ENCODE measurements at places on chromosomes 7 and 10.

GRCh38 chr7:112959276-112959675, 127.4 kb downstream of the GPR85 start:
- DNase-seq, result no peak

DNA sequence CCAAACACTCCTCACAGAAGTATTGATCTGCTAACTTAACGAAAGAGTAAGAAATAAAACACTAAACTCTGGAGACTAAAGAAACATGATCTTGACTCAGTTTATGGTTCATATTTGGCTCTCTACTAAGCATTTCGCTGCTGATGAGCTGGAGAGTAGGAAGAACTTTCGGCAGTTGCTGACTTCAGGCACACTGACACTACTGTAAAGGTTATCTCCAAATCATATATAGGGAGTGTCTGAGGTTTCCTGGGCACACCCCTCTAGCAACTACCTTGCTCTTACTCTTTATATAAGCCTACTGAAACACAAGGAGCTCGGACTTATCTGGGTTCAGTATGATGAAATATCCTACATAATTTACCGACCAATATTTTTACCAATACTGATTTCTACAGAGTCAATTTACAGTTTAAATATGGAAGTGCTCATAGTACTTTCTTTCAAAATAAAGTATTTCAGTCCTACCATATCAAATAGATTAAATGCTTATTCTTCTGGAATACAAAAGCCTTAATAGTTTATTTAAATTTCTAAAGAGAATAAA, 39.5 kb downstream of the ERCC6 start:
- DNase-seq, result no peak

DNA sequence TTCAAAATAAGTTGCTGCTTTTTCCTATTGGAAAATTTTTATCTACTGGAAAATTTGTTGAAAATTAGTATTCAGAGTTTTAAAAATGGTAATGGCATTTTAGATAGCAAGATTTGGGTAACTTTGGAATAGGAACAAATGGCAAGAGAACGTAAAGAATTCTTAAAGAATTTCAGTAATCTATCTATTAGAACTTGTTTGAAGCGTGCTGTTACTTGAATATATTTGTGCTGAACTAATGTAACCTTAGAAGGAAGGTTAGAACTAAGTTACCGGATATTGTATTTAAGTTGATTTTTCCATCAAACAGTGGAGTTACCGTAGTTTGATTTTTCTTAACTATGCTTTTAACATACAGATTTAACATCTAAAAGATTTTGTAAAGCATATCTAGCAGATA, 25.9 kb downstream of the SEPTIN7 start:
- no peak for DNase-seq

GRCh38 chr7:87231711-87232110, 12.2 kb upstream of the TMEM243 start:
- no peak for DNase-seq

GRCh38 chr7:92835261-92835850, 1.0 kb downstream of the CDK6 start:
- peak; percentile 34 for DNase-seq

DNA sequence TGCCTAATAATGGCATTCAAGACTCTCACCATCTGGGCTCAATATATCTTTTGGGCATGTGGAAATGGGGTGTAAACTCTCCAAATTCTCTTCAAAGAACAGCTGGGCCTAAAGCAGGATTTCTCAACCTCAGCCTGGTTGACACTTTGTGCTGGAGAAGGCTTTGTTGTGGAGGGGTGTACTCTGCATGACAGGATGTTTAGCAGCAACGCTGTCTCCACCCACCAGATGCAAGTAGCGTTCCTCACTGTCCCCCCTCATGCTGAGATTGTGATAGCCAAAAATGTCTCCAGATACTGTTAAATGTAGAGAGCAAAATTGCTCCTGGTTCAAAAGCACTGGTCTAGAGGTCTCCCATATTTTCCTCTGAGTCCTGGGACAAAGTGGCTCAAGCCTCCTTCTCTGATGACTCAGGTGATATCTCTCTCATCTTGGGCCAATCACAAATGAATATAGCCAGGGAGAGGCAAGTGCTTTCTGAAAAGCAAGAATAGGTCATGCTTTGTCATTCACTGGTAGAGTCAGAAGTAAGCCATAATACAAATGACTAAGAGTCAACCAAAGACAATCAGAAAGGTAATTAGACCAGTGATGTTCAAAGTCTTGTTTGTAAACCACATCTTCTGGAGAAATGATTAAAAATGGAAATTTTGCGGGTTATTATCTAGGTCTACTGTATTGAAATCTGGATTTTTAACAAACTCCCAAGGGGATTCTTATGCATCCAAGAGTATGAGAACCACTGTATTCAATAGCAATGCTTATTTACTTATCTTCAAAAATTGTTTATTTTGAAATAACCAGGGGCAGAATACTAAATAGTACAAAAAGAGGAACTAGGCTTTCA, 330.8 kb downstream of the PTEN start:
- DNase-seq, result peak; percentile 41

DNA sequence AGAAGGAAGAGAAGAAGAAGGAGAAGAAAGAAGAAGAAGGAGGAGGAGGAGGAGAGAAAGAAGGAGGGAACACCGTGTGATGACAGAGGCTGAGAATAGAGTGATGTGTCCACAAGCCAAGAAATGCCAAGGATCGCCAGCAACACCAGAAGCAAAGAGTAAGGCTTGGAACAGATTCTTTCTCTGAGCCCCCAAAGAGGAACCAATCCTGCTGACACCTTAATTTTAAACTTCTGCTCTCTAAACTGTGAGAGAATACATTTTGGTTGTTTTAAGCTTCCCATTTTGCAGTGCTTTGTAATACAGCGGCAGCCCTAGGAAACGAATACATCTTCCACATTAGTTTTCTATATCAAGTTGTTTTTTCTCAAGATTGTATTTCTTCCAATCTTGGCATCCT, 13.9 kb upstream of the WNT8B start:
- DNase-seq, result no peak

DNA sequence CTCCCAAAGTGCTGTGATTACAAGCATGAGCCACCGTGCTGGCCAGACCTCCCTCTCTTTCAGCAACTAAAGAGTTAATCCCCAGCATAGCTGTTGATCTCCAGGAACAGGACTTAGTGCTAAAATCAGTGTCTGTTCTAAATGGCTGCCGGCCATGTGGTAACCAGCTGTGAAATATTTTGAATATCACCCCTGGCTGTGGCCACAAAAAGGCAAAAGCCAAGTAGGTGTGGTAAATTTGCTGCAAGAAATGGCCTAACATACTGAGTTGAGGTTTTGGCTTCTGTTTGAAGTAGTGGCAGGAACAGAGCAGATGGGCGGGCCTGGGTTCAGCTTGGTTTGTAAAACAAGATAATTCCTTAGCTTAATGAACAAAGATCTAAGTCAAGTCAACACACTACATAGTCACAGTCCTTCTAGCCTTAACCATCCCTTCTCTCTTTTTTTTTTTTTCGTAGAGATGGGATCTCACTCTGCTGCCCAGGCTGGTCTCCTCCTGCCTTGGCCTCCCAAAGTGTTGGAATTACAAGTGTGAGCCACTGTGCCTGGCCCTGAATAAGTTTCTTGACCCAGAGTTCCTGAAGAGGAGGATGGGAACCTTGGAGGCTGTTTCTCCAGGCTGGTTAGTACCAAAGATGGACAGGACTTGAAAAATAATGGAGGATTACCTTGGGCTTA, 22.7 kb upstream of the AGFG2 start:
- peak; percentile 45 for DNase-seq

- no peak for DNase-seq
Observed at GRCh38 chr7:137306748-137307147, 36.8 kb downstream of the PTN start.

DNA sequence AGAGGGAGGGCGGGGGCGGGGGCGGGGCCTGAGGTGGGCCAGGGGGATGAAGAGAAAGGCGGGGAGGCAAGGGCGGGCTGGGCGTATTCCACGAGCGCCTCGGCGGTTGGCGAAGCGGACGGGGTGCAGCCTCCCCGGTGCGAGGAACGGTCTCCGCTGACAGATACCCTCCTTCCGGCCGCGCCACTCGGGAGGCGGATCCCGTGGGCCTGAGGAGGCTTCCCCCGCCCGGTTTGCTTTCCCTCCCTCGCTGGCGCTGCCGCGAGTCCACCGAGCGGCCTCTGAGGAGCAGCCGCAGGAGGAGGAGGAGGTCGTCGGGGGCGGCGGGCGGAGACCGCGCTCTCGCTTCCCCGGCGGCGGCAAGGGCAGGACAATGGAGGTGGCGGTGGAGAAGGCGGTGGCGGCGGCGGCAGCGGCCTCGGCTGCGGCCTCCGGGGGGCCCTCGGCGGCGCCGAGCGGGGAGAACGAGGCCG, at the start of gene TRIM24:
Gene TRIM24 (plus strand): TSS at position 84 of the 473 bp plus-strand sequence. CDS start 290 bp downstream, at position 374.
- DNase-seq, result no peak

GRCh38 chr7:142910481-142910880, 23.1 kb downstream of the TRPV5 start:
- DNase-seq, result no peak

DNA sequence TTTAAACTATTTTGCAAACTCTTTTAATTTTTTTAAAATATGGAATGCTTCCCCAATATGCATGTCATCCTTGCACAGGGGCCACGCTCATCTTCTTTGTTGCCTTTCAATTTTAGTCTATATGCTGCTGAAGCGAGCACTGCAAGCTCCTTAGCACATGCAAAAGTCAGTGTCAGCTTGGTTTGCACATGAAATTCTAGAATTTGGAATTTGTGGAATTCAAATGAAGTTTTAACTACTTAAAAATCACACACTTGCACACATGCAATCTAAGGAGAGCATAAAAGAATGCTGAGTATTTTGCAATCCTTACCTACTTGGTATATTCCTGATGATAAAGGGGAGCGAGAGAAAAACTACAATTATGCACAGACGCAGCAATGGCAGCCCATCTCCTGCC, 78.3 kb upstream of the ATP6V0A4 start:
- no peak for DNase-seq

- no peak for DNase-seq
Observed at GRCh38 chr7:47400001-47400400, 181.9 kb downstream of the TNS3 start.

DNA sequence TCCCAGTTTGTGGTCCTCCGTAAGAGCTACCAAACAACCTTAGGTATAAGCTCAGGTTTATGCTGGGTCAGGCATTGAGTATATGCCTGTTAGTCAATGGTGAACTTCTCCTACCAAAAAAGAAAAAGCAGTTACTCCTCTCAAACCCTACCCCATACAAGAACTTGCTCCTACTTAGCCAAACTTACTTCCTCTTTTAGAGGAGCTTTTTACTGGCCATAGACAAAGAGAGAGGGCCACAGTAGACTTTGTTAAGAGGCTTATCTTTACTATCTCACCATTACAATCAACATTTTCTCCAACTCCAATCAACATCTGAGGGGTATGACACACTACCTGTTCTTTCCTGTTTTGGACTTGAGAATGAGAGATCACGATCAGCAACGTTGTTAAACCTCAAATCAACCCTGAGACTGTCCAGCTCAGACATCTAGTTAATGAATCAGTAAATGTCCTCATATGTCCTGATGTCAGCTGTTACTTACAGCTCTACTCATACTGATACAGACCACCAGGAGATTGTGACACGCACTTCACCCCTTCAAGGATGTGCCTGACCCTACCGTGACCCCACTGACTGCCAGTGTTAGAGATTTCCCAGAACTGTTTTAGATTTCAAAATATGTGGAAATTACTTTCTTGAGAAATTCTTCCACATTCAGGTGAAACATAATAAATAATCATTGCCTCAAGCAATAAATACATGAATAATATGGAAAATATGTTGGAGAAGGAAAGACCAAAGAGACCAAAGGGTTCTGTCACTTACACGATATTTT, 18.4 kb upstream of the CCDC71L start:
- no peak for DNase-seq

GRCh38 chr10:6788231-6788630, 208.2 kb upstream of the PRKCQ start:
- no peak for DNase-seq

- DNase-seq, result no peak
Observed at GRCh38 chr10:14684354-14684753, 90.3 kb downstream of the FAM107B start.

DNA sequence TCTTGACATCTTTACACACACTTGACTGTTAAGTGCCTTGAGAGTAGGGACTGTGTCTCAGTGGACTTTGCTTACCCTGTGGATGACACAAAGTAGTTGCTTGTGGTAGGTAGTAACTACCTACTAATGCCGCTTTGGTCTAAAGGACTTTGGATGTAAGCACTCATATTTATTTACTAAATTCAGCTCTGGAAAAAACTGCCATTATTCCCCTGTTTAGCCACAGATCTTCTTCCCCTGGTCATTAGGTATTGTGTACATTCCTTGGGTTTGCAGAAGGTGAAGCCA, 2.8 kb upstream of the VDAC2 start:
- DNase-seq, result no peak

GRCh38 chr7:92720604-92721350, 115.6 kb downstream of the CDK6 start:
- no peak for DNase-seq

- no peak for DNase-seq
Observed at GRCh38 chr7:39609113-39609934, 14.0 kb upstream of the RALA start.

- DNase-seq, result no peak
Observed at GRCh38 chr10:75776738-75777504, 345.5 kb downstream of the LRMDA start.

DNA sequence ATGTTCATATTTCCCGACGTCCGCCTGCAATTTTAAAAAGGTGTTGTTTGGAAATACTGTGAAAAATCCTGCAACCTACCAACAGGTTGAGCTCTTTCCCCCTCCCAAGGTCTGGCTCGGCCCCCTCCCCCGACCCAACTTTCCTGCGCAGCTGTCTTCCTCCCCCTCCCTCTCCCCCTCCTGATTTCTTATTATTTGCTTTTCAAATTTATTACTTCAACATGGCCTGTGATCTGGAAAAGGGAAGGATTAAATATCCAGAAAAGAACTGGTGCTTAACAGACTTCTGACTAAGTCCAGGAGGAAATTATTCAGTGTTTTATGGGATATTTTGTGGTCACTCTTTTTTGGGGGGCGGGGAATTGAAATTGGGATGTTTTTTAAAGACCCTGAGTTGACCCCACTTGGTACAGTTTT, 2.4 kb downstream of the ARID5B start:
- DNase-seq, result no peak

DNA sequence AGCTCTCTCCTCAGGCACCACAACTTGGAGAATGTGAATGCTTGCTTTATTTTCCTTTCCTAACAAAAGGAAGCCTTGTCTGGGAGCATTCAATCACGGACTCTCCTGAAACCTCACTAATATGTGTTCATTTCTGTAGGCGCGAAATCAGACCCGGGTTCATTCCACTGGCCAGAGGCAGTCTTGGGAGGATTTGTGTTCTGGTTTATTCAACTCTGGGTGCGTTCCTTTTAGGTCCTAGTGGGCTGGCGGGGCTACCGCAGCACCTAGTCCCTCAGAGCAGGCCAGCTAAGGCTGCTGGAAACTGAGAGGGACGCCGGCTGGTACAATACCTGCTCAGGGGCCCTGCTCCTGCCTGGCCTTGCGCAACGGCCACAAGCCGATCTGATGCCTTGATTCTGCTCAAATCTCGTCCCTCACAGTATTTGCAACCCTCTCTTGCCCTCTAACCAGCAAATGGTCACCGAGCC, 7.5 kb downstream of the HOXA4 start:
- no peak for DNase-seq

GRCh38 chr7:128197989-128198580, 43.0 kb upstream of the LEP start:
- no peak for DNase-seq

- no peak for DNase-seq
Observed at GRCh38 chr10:77944519-77944918, 18.0 kb upstream of the DLG5 start.

- DNase-seq, result no peak
Observed at GRCh38 chr7:113394856-113395255, 276.5 kb upstream of the SMIM30 start.

GRCh38 chr10:75648854-75649253, 217.4 kb downstream of the LRMDA start:
- DNase-seq, result no peak

Measured in activated effector memory CD4-positive, alpha-beta T cell treated with Interleukin-2 at 50 U/mL for 16 hours (primary cell).